ENCODE measurements at places on chromosomes 11 and 22.

DNA sequence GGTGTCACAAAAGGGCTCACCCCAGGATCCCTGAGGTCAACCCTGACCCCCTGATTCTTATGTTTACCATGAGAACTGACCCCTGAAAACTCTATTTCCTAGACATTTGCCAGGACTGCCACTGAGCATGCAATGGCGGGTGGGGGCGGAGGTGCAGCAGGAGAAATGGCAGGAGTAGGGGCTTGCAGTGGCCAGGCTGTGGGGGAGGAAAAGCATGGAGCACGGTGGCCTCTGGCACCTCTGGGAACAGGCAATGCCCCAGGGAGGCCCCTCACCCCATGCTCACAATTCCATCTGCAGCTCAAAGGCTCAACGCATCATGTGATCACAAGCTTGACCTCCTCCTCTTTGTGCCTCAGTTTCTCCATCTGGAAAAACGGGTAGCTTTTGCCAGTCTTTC, 46.5 kb upstream of the FGF3 start:
- no peak for DNase-seq

GRCh38 chr22:43014869-43015676, at the start of gene PACSIN2:
PACSIN2 (minus strand) TSS chr22:43015149; CDS start chr22:42912080, 103,069 bp downstream.
- peak; percentile 95 for DNase-seq

DNA sequence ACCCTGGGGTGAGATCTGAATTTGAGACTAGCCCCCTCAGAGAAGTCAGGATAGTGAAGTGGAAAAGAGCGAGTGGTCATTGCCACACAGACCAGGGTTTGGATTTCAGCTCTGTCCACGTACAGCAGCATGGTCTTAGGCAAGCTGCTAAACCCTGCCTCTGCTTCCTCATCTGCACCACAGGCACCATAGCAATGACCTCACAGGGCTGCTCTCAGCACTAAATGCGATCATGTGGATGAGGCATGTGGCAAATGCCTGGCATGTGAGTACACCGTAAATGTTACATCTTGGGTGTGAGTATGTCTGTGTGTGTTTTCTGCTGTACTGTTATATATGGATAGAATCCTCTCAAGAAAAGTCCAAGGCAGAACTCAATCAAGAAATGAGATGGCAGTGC, 15.8 kb downstream of the NAV2 start:
- DNase-seq: no peak

DNA sequence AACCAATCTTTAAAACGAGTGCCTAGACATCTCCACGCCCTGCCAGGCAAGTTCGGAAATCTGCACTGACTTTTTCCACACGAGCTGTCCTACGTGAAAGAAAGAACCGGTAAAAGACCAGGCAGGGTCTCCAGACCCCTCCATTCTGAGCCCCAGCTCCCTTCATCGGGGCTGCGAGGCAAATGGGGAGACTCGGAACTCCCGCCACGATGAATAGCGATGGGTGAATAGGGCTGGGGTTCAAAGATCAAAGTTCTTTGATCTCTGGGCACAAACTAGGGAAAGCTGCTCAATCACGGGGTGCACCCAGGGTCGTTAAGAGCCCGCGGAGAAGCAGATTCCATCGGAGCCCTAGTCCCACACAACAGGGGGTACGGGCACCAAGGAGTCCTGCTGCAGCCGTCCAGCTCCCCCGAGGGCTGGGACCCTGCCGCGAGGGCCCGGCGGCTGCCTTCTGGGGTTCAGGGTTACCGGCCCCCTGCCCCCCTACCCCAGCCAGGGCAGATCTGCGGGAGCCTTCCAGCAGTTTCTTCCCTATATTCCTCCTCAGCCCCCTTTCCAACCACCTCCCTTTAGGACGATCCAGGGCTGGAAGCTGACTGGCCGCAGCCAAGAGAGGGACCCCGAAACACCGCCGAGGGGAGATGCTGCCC, 1.1 kb downstream of the LRP4 start:
- DNase-seq: no peak

DNA sequence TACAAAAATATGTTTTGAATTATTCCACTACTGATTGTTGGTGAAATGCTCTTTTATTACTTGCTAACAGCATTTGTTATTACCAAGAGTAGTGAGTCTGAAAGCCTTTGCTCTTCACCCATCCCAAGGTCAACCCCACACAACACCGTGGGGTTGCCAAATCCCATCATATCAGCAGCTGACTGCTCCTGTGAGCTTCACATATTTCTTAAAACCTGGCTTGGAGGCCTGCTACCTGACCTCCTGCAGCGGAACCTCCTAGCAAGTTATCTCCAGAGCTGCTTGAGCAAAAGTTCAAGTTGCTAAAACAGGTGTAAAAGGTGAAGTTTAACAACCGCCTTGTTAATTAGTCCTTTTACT, 20.1 kb upstream of the EIF3M start:
- no peak for DNase-seq

DNA sequence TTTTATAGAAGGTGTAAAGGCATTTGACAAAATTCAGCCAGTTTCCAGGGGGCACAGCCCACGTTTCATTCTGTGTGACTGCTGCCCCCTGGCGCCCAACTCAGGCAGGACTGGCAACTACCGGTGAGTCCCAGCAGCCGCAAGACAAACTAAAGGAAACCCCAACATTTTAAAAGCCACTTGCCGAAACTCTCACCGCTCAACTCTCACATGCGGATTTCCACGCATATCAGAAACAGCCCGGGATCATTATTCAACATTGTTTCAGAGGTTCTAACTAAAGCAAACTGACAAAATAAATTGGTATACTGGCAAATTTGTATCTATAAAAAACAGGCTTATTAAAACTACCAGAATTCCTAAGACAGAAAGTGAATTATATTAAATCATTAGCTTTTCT, 48.2 kb downstream of the MORC2 start:
- peak; percentile 70 for DNase-seq

DNA sequence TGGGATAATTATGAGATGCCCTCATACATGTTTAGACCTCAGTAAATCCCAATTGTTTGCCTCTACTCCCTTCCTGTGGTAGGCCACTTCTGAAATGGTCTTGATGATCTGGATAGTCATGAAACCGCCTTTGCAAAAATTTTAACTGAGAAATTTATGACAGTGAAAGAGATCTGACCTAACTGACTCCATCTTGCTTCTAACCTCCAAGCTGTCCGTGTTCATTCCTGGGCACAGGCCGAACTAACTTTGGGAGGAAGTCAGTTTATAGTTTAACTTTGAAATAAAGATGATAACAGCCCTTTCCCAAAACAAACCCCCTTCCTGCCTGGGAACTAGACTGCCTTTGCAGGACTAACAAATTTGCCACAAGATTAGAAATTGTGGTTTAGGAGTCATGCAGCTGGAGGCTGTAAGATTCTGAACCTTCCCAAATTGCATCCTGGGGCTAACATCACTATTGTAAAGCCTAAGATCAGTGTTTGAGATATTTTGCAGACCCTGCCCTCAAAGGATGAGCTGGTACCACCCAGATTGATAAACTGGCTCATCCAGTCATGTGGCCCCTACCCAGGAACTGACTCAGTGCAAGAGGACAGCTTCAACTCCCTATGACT, 19.9 kb upstream of the CTR9 start:
- DNase-seq: no peak

- DNase-seq: no peak
These were observed 22.4 kb upstream of the SLC22A12 start for GRCh38 chr11:64568584-64569140.

DNA sequence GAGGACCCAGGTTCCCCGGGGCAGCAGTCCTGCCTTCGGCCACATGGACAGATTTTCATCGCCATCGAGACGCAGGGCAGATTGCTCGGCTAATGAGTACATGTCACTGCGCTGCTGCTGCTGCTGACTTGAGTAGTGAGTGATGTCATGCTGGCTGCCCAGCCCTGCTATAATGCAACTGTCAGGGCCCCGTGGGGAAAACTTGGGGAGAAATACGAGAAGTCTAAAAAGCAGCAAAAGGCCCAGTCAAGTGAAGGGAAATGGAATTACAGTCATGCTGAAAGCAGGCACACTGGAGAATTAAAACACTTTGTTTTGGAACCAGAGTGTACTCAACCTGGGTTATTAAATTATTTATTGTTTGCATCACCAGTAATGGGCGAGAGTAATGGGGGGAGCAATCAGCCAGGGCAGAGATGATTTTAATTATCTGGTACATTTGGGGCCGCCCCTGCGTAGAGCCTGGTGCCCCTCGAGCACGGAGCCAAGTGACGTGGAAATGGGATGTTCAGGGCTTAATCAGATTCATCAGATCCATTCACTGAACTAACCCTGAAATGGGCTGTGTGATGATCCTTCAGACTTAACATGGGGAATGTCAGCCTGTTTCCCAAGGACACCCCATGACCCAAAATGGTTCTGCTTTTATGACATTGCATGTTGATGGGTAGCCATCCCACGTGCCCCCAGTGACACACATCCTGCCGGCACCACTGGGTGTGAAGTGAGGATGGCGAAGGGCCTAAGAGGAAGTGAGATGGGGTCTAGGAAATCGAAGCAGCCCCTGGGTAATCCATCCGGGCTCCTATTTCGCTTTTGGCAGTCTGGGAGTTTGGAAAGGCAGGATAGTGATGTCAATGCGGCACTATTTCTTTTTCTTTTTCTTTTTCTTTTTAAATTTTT, 241.6 kb upstream of the CADM1 start:
- no peak for DNase-seq

DNA sequence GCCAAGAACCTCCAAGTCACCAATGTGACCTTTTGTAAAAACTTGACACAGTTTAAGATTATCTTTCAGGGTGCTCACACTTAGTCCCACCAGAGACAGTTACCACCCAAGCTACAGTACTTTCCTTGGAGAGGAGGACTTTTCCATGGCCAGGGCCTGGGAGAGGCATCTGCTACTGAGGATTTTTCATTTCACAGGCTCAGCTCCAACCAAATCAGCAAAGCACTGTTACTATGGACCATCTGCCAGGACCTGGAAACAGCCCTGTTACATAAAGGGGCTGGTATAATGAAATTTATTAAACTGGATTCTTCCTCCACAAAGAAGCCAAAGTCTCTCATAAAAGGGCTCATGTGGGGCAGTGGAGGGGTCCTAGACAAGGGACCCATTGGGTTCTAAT, 38.6 kb downstream of the SERGEF start:
- DNase-seq: no peak

GRCh38 chr22:46726066-46726985, 11.7 kb downstream of the CERK start:
- no peak for DNase-seq

DNA sequence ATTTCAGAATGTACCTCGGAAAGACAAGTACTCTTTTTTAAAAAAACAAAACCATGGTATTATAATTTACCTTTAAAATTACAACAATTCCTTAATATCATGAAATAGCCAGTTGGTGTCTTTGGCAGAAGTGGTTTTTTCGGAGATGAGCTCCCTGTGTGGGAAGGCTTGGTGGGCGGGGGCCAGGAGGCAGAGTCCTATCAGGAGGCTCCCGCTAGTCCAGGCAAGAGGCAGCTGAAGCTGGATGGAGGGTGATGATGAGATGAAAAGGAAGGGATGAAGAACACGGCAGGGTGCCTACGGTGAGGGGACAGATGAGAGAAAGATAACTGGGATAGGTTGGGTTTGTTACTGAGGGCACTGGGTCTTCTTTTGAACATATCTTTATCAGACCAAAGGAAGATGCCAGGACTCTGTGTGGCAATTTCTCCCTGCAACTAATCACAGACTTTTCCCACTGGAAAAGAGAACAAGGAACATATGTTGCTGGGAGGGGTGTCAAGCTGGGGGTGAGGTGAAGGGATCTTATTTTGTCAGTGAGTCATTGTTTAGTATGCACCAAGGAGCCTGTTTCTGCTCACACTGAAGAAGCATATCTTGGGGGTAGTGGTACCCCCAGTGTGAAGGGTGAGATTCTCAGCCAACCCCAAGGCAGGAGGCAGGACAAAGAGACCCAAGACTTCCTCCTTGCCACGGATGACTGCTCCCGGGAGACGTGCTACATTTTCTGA, 91.5 kb upstream of the YWHAH start:
- DNase-seq: no peak

DNA sequence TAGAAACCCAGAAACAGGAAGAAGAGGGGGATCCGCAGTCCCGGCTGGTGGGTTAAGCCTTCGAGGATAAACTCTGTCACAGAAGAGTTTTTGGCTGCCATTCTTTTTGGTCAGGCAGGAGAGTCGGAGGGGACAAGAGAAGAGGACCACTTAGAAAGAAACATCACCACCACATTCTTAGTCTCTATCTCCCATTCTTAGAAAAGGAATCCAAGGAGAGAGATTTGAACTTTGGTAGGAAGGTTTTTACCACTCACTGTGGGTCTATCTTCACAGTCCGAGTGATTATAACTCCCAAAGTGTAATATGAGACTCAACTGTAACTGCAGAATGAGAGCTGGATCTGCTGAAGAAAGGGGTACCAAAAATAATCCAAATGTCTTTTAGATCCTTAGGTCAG, at the start of gene OR8B12:
Gene OR8B12, minus strand, starts transcription at position 101 of the 400 bp plus-strand sequence. Its CDS starts 0 bp downstream, at position 101.
- no peak for DNase-seq

- DNase-seq: peak; percentile 58
These were observed 9.6 kb upstream of the LMO1 start for GRCh38 chr11:8273287-8273686.

- no peak for DNase-seq
These were observed 1.5 kb downstream of the IGSF9B start for GRCh38 chr11:133955081-133955891.

DNA sequence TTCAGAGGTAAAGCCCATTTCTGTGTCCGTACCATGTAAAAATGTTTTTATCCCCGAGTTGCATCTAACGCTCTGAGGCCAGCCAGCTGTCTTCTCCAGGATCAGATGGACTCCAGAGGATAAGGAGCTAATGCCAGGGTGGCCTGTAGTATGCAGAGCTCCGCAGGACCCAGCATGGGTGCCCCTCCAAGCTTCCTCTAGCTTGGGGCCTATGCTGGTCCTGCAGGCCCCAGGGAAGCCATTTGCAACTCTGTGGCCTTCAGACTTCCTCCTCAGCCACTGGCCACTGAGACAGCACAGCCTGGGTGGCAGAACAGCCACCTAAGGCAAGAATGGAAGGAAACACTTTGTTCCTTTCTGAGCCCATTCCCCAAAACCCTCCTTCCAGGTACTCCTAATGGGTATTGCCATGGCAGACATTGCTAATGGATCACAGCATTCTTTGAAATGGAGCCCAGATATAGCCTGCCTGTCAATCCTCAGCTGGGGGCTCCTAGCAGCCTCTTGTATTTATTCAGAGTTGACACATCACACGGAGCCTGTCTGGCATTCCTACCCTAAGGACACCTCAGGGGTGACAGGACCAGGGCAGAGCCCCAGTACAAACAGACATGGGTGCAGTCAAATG, 4.7 kb downstream of the ADA2 start:
- no peak for DNase-seq

Data from PC-3 (cell line).